ENCODE measurements at places on chromosomes 13 and 19. TPM values are rescaled to one million over a fixed set of nuclear protein-coding genes. Genes with fewer than 3 reads are reported as not detected.

DNA sequence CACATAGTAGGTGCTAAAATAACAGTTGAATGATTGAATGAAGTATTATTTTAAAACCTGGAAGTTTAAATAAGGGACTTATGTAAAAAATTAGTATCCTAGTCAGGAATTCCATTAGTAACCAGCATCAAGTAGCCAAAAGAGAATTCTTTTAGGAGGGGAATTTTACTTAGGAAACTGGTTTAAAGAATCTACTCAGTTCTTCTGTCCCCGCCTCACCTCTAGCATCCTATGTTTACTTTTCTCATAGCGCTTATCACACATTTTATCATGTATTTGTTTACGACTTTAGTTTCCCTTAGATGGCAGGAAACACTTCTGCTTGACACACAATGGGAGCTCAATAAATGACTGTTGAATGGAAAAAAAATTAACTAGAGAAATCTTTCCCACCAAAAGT, 229.0 kb downstream of the KLF5 start:
- no peak for DNase-seq

DNA sequence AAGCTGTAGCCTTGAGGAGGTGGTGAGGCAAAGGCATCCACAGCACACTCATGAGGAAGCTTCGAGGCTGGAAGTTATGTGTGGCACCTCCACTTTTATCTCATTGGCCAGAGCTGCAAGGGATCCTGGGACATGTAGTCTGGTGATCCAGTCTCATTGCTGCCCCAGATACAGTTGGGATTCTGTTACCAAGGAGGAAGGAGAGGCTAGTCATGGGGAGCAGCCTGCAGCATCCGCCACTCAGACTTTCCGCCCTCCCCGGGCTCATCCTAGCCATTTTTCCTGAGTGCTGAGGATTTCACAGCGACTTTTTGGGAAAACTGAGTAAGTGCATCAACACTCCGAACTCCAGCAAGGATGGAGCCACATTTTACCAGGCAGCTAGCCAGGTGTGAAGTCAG, 74.4 kb downstream of the DPF1 start:
- peak; percentile 44 for DNase-seq

KLK2 gene
- total RNA-seq: 0.69 TPM

- peak; percentile 87 for DNase-seq
Observed at GRCh38 chr19:4197625-4198466, 15.4 kb downstream of the ANKRD24 start.

DNA sequence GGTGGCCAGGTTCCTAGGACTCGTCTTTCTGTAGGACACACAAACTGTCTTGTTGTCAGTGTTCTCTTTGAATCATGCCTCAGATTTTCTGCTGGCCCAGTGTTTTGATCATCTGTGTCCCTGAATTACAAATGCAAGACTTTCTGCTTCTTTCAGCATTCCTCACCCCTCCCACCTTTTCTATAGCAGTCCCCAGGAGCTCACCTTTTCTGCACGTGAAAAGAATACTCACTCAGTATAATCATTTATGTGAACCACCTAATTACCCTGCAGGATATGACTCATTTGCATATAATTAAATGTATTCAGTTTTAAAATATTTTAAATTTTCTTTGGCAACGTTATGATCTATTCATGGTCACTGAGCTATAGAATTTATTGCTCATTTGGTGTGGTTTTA, 389.2 kb downstream of the ITGBL1 start:
- DNase-seq: peak; percentile 15

DNA sequence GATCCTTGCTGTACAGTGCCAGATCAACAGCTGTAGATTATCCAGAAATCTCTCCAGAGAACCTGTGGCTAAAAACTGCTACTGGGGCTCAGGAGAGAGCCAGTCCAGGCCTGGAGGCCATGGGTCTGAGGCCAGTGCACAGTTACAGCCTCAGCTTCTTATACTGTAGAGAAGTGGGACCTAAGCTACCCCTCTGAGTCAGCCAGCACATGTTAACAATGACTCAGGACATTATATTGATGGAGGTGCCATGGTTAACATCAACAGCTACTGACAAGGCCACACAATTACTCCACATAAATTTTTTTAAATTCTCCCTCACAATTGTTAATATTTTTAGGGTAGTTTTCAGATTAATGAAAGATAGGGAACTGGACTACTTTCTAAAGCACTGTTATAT, 138.5 kb downstream of the RBM26 start:
- DNase-seq: no peak

TNNT1 gene
- 51.4 TPM for total RNA-seq
